ENCODE measurements at places on chromosomes 2 and 18. TPM values are rescaled to one million over a fixed set of nuclear protein-coding genes. Genes with fewer than 3 reads are reported as not detected.

- no peak for DNase-seq
Observed at GRCh38 chr2:235494716-235495372, 1.0 kb downstream of the AGAP1 start.

TUBB8B gene
- polyA plus RNA-seq = not detected

- DNase-seq = no peak
Observed at GRCh38 chr2:8552293-8552801, 129.5 kb upstream of the ID2 start.

DNA sequence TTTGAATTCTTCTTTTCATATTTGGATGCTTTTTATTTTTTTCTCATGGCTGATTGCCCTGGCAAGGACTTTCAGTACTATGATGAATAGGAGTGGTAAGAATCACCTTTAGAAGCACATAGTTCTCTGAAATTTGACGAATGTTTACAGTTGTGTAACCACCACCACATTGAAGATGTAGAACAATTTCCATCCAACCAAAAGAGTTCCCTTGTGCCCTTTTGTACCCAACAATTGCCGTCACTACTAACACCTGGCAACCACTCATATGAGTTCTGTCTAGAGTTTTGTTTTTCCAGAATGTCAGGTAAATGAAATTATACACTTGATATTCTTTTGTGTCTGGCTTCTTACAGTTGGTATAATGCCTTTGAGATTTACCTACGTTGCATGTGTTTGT, 28.7 kb upstream of the SLC16A14 start:
- DNase-seq = no peak

ARHGEF4 gene
- polyA plus RNA-seq = 17.1 TPM

DNAJC5G gene
- polyA plus RNA-seq = 0.46 TPM

DSG4 gene
- not detected for polyA plus RNA-seq

DNA sequence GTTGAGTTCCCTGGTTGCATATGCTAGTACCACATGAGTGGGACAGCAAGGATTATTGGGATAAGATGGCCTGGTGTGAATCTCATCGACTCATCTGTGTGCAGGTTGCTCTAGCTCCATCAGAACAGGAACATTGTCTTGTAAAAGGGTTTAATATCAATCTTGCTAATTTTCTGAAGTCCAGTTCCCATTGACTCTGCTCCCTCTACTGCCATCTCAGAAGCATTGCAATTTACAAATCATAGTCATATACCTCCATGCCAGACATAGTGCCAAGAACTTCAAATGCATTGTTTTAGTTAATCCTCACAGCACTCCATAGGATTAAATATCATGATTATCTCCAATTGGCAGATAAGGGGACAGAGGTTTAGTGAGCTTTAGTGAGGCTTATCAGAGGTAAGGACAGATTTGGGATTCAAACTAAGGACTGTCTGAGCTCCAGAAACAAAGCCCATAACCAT, 4.8 kb upstream of the STAT4 start:
- DNase-seq = no peak

GCG gene
- polyA plus RNA-seq = 40.2 TPM

- DNase-seq = no peak
Observed at GRCh38 chr2:25524507-25524906, 148.9 kb downstream of the DTNB start.

DNA sequence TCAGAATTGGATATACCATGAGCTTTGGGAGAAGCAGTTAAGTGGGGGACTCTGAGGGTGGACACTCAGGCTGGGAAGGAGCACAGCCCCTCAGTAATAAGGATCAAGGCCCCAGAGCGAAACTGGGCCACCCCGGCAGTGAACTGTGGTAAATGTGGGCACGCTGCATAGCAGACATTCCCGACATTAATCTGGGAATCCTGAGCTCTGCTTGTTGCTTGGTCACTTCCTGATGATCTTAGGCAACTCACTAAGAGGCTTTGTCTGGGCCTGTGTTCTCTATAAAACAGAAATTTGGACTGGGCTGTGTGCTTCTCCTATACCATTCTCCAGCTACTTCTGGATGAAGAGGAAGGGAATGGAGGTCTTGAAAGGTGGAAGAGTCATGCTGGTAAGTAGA, 4.8 kb downstream of the TGFBRAP1 start:
- DNase-seq = no peak

GRCh38 chr18:14767474-14767873, 19.5 kb downstream of the ANKRD30B start:
- no peak for DNase-seq

DNA sequence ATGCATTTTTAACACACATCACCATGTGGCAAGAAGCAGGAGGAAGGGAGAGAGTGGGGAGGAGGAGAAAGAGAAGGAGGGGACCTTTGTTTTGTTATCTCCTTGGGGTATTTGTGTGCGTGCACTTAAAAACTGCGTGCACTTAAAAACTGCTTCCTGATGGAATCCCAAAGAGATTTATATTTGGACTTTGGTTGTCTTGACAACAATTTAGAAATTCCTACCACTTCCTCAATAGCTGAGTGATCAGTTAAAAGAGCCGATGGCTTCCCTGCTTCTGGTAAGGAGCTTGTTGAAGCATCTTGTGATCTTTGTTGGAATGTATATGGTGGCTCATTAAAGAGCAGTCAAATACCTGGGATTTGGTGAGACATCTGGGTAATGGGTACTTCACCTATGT, 4.5 kb downstream of the RAB31 start:
- no peak for DNase-seq

KLHL29 gene
- not detected for polyA plus RNA-seq

GRCh38 chr2:67510745-67511144, 113.6 kb downstream of the ETAA1 start:
- DNase-seq = no peak

DNA sequence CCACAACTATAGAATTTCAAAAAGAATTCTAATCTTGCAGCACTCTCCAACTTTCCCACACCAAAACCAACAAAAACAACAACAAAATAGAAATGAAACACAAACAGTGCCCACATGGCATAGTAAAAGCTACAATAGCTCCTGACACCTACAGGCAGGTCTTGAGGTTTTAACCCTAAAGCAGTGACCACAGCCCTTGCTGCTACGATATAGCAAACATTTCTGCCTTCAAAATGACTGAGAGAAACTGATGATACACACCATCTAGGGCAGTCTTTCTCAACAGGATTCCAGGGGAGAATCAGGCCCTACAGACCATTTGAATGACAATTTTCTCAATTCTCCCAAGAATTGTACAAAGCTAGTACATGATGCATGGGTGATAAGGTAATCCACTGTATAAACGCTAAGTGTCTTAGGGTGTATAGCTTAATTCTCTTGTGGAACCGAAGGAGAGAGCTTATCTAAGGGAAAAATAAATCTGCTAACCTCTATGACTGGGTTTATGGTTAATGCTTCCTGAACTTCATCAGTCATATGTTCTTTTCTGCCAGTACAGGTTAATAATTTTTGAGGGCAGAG, 46.5 kb downstream of the TRAK2 start:
- DNase-seq = no peak

GRCh38 chr2:16717477-16717876, 51.8 kb upstream of the CYRIA start:
- DNase-seq = no peak

DNA sequence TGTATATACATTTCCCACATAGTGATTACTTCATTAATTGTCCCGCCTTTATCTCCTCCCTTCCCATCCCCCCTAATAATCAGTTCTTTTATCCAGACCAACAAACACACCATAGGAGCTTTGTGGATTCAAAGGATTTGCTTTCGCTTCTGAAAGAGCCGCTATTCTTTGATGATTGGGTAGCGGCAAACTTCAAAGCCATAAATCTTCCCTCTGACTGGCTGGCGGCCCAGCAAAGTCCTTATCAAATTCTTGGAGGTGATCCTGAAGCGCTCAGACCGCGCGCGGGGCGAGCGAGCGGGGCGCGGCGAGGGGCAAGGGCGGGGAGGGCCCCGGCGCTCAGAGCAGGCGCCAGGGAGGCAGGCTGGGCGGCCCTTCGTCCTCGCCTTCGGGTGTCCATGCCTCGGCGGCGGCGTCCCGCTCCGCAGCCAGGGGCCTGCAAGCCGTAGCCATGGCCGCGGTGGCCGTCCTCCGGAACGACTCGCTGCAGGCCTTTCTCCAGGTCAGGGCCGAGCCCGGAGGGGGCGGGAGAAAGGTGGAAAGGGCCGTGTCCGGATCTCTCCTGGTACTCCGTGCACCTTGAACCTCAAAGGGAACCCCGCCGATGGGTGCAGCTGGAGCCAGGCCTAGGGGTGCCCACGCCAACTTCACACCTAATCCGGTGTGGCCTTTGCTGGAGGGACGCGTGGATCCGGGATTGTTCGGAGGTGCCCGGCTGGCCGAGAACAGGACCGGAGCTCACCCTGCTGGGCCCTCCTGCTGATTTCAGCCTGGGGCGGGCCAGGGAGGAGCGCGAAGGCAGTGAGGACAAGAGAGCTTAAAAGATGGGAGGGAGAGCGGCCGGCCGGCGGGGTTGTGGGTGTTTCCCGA, at the start of gene SP5:
Gene SP5 (plus strand): TSS at position 276 of the 870 bp plus-strand sequence. CDS start 176 bp downstream, at position 452.
- DNase-seq = no peak

- DNase-seq = no peak
Observed at GRCh38 chr2:26743852-26744251, 20.2 kb upstream of the SLC35F6 start.

- no peak for DNase-seq
Observed at GRCh38 chr2:109722026-109722425, 72.1 kb upstream of the RGPD5 start.

DNA sequence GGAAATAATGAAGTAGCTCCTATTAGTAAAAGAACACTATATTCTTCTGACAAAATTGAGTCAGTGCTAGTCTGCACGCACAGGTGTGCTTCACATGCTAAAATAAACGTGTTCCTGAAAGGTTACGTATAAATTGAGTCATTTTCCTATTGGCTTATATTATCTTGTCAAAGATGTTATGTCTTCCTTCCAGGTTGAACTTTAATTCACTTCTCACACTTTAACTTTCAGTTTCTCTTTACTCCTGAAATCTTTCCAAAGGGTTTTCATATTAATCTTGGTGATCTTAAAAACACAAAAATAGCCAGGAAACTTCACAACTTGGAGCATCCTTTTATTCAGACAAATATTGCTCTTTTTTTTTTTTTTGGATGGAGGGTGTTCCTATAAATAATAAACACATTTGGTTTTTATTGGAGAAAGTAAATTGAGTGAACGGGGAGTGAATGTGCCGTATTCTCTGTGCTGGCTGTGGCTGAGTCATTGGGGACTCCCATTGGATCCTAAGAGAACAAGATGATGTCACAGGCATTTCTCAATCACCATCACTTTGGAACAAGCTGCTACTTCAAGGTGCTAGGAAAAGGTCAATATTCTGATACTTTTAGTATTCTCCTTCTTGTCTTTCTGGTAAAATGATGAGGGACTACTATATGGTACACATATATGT, 150.2 kb upstream of the SPATS2L start:
- peak; percentile 37 for DNase-seq

REG3A gene
- not detected for polyA plus RNA-seq

DNA sequence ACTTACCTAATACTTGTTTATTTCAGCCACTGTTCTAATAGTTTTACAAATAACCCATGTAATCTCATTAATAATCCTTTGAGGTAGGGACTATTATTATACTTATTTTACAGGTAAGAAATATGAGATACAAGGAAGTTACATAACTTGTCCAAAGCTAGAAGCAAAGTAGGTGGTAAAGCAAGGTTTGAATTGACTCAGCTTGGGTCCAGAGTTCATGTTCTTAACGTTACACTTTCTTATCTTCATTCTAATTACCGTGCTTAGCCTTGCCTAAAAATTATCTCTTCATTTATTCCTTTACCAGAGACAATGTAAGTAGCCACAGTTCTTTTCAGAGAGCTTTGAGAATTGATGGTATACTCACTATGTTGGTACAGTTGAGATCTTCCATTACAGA, 743.6 kb downstream of the KCNJ3 start:
- no peak for DNase-seq

GRCh38 chr2:217171874-217172273, 312.0 kb upstream of the TNP1 start:
- DNase-seq = no peak

SPDYA gene
- polyA plus RNA-seq = 2.1 TPM

DNA sequence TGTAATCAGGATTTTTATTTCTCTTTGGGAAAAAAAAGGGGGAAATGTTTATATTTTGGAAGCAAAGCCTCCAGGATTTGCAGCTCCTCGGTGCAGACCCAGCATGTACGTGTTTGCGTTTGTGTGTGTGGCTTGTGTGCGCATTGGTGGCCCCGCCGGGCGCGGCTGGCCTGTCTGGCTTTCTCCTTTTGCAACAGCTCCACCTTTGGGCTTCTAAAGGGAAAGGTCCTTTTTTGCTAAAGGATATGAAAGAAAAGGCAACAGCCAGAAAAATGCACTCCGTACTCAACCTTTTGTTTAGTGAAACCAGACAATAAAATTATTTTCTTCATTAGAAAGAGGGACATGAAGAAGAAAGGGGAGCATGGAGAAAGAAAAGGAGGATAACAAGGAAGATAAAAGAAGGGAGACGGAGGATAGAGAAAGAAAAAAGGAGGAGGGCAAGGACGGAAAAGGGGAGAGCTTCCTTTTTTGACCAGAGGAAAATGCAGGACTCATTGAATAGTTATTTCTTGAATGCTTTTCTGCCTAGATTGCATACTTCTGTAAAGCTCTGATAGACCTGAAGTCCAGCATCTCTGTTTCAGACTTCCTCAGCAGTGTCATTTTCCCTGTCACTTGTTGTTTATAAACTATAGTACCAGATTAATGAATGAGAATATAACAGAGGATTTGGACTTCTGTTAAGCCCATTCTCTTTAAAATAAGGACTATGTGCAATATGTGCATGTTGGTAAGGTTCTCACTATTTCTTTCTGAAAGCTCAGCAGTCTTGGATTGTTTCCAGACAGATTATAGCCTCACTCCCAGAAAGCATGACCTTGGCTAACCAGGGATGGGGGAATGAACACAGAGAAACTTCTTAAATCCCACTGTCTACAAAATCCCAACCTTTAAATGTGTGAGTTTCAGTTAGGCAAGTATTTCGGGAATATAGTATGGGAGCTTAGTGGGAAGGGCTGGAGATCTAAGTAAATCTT, 563.1 kb upstream of the PIK3C3 start:
- peak; percentile 54 for DNase-seq

SH2D6 gene
- 0.64 TPM for polyA plus RNA-seq

POTEC gene
- not detected for polyA plus RNA-seq

- DNase-seq = no peak
Observed at GRCh38 chr2:76759634-76760366, 762.4 kb downstream of the LRRTM4 start.

DNA sequence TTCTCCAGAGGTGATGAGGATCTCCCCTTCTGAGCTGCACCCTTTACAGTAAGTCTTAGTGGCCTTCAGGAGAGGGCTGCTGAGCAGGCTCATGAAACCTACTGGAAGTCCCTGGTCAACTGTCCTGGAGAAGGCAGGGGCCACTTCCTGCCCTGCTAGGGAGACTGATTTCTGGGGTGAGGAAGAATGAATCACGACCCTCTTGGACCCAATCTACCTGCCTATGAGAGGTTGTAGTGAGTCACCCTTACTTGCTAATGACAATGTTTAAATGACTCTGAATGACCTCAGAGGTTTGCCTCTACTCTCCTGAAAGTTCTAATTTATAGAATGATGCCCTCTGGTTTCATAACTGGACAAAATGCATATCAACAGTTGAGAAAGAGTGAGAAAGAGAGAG, 79.4 kb upstream of the FAM136A start:
- no peak for DNase-seq
